ENCODE measurements at places on chromosomes 16 and 17.

- no peak for DNase-seq
Observed at GRCh38 chr16:64996641-64997040, 125.2 kb downstream of the CDH11 start.

DNA sequence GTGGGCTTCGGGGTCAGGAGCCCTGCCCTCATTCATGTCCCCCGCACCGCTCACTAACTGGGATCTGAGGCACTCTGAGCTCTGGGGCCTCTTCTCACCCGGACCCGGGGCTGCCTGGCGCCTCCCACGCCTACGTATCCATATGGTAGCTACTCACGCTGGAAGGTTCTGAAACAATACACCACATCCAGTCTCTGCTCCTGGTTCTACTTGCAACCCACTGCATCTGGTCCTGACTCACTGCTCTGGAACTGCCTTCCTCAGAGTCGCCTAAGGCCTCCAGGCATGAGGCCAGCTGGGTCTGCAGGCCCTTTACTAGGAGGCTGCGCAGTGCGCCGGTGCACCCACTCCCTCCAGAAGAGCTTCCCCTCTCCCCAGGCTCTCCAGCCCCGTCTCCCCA, 18.1 kb downstream of the USP36 start:
- no peak for DNase-seq

DNA sequence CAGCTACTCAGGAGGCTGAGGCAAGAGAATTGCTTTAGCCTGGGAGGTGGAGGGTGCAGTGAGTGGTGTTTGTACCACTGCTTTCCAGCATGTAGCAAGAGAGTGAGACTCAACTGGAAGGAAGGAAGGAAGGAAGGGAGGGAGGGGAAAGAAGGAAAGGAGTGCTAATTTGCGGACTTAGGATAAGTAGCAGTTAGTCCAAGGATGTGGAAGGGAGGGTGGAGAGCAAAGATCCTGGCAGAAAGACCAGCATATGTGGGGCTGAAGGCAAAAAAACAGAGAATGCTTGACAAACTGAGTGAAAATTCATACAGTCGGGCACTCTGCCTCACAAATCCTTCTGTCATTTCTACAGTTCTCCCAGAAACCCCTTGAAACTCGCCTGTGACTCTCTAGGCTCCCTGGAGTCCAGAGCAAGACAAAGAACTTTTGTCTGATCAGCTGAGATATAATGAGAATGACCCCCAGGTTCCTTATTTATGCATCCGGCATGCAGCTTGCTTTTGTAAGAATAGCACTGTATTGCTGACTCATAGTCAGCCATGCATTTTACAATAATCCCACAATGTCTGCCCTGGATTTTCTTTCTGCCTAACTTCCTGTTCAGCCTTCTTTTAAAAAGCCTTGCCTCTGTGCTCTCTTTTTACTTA, 31.5 kb downstream of the CDK5RAP3 start:
- peak; percentile 95 for DNase-seq

DNA sequence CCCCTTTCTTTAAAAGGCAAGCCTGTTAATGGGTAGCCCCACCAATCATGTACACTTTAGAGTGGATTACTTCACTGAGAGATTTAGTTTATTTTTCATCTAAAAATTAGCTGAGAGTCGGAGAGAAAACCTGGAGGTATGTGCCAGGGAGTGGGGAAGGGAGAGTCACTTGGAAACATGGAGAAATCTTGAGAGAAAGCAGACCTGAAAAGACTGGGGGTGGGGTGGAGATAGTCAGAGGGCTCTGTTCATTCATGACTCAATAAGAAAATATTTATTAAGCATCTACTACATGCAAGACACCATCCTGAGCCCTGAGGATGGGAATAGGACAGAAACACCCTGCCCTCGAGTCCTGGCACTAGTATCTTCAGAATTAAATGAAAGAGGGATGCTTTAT, 27.4 kb upstream of the RCVRN start:
- DNase-seq = no peak

DNA sequence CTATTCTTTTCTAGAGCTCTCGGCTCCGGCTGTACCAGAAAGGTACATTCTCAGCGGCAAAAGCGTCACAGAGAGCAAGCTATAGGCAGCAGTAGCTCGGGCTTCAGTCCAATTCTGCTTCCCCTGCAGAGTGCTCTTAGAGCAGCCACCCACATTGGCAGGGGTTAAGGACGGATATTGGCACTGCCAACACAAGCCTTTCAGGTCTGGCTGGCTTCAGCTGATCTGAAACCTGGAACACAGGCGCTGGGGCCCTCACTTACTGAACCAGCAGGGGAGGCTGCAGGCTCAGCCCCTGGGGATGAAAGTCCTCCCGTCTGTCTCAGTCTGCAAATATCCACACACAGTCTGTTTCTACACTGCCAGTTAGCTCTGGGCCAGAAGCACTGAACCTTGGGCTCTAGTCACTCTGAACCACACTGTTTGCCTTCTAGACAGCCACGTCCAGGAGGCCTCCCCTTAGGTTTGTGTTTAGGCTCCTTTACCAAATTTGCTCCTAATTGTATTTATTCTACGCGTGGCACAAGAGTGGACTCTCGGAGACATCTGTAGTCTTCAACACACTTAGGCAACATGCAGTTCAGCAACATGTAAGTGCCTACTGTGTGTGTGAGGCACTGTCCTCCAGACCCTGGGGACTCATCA, 40.1 kb downstream of the HIC1 start:
- DNase-seq = no peak

DNA sequence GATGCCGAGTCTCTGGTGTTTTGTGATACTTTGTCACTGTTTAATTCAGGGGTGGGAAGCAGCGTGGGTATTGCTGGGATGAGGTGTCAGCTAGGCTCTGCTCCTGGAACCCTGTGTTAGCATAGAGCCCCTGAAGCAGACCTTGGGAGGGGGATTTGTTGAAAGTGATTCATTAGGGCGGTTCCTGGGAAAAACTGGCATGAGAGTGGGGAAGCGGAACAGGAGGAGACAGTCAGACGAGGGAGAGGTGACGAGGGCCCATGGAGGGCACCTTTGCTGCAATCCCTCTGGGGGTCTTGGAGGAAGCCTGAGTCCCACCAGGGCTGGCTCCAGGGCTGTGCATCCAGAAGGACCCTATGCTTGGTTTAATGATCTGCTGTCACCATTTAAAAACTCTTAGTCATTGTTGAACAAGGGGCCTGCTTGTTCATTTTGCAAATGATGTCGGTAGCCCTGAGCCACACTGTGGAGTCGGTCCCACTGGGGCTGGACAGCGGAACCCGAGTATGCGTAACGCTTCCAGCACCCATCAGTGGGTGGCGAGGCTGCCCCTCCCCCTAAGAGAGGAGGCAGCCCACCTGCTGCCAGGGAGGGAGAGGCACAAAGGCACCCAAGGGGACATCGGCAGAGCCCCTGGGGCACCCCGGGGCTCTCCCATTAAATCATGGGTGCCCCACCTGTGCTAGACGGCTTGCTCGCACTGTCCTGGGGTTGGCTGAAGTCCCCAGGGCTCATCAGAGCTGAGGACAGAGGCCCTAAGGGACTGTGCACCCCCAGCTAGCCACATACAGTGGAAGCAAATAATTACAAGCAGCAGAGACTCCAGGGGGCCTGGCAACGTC, 35.4 kb downstream of the WFDC1 start:
- DNase-seq = no peak

GRCh38 chr17:77610972-77611521, 347.5 kb upstream of the TNRC6C start:
- DNase-seq = no peak

- DNase-seq = no peak
Observed at GRCh38 chr17:17886726-17887125, 49.9 kb upstream of the SREBF1 start.

Data from AML-193 (cell line).